Heart left ventricle (tissue), 16 donors: ENCODE measurements at places on chromosomes 3 and 15.
A peak's percentile ranks its signal among the peaks of the same experiment; 100 is the strongest.

DNA sequence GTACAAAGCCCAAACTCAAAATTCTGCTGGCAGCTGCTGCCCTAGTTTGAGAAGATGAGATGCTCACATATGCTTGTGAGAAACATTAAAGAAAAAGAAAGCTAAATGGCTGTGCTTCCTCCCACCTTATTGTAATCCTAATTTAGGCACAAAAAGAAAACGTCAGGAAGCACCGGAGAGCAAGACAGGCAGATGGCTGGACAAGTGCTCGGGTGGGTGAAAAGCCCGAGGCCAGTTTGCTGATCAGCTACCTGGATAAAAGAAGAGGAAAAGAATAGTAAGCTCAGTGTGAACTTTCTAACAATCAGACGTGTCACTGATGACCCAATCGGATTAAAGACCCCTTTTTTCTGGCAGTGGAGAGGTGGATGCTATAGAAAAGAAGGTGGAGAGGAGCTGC is 368.0 kb upstream of the ATP10A start:
- DNase-seq: no peak

DNA sequence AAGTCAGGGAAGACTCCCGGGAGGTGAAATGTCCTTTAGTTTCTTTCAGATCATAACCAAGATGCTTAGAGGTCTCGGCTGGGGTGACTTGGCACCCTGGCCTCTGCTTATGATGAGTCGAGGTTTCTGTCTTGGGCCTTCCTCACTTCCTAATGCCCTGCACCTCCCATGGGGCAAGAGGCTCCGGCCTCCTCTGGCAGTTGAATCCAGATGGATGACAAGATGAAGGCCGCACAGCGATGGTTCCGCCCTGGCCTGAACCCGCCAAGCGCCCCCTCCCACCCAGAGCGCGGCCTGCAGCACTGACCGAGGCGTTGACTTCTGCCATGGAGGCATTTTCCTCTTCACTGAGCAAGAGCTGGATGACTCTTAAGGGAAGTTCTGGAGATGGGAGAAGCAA is 31.3 kb downstream of the MUC20 start:
- no peak for DNase-seq

DNA sequence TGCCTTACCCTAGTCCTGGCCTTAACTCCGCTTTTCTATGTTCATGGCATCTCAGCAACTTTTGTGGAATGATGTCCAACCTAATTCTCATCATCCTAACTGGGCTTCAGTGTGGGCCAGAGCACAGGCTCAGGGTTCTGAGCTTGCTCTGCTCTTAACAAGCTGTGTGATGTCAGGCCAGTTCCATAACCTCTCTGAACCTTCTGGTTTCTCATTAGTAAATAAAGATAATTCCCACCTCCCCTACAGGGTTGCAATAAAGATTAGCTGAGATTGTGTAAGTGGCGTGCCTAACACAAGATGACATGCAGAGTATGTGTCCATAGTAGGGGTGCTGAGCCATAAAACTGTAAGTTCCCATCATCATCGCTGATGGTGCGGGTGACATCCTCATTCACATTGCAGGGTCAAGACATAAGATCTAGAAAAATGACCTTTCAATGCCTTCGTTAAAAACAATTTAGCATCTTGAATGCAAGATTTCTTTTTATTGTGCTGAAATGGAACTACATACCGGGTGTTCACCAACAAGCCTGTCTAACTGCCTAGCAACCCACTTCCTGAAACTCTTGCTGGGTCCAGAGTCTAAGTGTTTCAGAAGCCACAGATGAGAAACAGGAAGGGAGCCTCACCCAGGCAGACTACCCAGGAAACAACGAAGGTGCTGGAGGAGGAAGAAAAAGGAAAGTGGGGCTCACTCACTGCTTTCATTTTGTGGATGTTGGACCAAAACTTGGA is 36.2 kb downstream of the CDCP1 start:
- DNase-seq: no peak

DNA sequence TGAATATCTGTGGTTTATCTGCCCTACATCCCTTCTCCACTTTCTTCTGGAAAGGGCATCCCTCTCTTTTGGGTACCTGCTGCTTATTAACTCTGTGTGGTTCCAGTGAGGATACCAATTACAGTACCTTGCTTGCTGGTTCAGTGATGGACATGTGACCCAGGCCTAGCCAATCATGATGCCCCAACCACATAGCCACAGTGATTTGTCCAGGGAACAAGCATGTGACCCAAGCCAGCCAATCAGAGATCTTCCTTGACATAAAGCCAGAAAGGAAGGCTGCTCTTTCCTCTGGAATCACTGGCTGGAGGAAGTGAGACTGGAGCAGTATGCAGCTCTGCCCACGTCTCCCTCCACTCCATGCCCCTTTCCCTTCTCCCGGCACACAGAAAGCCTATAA is 10.9 kb upstream of the TMEM158 start:
- DNase-seq: no peak

DNA sequence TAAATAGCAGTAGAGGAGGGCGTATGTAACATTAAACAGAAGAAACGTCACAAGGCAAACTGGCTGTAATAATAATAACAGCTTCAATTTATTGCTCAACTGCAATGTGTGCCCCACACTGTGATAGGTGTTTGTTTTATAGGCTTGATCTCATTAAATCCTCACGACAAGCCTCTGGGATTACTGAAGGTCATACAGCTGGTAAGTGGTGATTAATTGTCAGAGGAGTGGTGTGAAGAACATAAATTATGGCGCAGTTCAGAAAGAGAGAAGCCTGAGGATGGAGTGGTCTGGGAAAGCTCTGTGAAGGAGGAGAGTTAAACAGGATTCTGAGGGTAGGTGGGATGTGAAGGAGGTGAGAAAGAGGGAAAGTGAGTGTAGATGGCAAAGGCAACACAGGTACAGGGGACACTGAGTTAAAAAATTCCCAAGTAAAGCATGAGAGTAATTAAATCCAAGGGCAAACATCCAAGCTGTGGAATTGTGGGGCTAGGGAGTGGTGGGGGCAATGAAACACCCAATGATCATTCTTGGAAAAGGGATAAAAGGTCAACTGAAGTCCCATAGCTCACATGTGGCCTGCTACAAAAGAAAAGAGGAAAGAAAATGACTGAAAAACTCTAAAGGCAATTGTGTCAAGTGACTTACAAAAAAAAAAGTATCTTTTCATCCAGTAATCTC is 16.5 kb upstream of the GLCE start:
- DNase-seq: no peak

- DNase-seq: no peak
Measured at GRCh38 chr3:129622226-129622874, 15.9 kb upstream of the PLXND1 start.

DNA sequence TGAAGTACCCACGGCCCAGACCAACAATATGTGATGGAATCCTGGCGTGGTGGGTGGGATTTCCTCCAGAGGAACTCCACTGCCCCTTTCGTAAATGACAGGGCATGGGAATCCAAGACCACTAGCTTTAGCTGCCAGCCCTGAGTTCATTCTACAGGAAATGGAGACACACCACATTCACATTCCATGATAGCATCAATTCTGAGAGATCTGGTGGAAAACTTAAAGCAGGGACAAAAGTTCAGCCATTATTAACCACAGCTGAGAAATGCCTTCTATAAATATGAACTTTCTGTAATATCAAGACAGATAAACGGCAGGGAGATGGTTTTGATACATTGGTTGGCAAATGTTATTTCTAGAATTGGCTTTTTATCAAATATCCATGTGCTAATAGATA is 98.2 kb downstream of the FBN1 start:
- no peak for DNase-seq

DNA sequence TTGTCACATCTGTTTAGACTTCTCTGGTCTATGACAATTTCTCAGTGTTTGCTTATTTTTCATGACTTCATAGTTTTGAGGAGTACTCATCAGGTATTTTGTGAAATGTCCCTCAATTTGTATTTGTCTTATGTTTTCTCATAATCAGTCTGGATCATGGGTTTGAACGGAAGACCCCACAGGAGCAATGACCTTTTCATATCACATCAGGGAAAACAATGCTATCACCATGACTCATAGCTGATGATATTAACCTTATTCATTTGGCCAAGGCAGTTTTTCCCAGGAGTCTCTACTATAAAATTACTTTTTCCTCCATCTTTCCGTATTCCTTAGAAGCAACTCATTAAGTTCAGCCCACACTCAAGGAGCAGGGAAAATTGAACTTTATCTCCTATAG is 32.7 kb downstream of the AADACL2 start:
- no peak for DNase-seq

DNA sequence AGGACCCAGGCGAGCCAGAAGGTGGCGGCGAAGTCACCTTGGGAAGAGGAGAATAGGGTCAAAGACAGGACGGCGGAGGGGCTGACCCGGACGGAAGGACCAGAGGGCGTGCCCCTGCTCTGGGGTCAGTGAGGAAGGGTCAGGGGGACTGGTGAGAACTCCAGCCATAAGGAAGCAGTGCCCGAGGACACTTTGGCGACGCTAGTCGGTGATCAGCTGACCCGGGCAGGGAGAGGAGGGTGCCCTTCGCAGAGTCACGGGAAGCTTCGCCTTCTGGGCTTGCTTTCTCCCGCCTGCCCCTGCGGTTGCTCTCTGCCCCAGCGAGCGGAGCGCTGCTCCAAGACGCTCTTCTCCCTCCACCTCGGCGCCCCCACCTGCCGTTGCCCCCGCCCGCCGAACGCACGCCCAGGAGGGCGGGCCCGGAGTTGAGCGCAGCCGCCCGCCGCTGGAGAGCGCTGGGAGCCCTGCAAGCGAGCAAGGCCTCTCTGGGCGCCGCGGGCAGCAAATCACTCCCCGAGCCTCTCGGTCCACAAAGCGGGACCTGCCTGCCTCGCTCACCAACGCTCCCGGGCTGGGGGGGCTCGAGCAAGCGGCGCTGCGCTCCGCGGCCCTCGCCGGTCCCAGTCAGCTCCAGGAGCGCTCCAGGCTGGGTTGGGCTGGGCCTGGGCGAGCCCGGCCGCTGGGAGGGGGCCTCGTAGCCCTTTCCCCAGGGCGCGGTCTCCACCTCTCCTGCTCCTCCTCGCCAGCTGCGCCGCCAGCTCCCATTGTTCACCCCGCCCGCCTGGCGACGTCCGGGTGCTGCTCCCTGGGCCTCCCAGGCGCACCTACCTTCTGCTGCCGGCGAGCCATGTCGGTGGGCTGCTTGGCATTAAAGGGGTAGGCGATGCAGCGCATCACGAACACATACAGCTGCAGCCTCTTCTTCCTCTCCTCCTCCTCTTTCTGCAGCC is 1.2 kb downstream of the CADPS start:
- DNase-seq: peak; percentile 60

GRCh38 chr3:6799264-6799915 is 61.5 kb upstream of the GRM7 start:
- peak; percentile 21 for DNase-seq

DNA sequence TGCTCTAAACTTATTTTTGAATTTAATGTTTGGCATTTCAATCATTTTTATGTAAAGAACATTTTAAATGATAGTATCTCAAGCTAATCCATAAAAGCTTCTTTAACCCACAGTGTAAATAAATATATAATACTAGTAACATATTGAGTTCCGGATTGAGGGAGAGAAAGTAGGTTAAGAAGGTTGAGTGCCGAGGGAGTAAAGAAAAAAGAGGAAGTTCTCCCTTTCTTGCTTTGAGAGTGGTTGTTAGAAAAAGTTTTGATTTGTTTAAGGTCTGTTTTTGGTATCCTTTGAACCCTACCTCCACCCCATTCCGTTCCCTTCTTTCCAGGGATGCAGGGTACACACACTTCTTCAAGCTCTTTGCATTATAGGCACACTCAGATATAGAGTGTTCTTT is 130.8 kb downstream of the VPS8 start:
- DNase-seq: no peak

GRCh38 chr3:108130701-108131474 is 40.1 kb upstream of the CD47 start:
- no peak for DNase-seq

GRCh38 chr3:58164906-58165821 is 45.6 kb downstream of the DNASE1L3 start:
- no peak for DNase-seq

- no peak for DNase-seq
Measured at GRCh38 chr3:139377378-139377777, 12.1 kb downstream of the COPB2 start.

- no peak for DNase-seq
Measured at GRCh38 chr3:4856986-4857385, 122.3 kb upstream of the BHLHE40 start.

- no peak for DNase-seq
Measured at GRCh38 chr3:122101646-122102045, 46.5 kb downstream of the CD86 start.

- no peak for DNase-seq
Measured at GRCh38 chr3:159418571-159419526, 569.8 kb upstream of the IL12A start.
